Stimulated activated CD4-positive, alpha-beta T cell treated with anti-CD3 and anti-CD28 coated beads, TNF-alpha, amount 100 ng/mL, for 24 hours (primary cell): ENCODE measurements at places on chromosomes 12 and 14.

GRCh38 chr12:89411846-89412245, 59.5 kb upstream of the DUSP6 start:
- no peak for DNase-seq

- no peak for DNase-seq
These were observed 73.1 kb downstream of the ACADS start for GRCh38 chr12:120798696-120799095.

DNA sequence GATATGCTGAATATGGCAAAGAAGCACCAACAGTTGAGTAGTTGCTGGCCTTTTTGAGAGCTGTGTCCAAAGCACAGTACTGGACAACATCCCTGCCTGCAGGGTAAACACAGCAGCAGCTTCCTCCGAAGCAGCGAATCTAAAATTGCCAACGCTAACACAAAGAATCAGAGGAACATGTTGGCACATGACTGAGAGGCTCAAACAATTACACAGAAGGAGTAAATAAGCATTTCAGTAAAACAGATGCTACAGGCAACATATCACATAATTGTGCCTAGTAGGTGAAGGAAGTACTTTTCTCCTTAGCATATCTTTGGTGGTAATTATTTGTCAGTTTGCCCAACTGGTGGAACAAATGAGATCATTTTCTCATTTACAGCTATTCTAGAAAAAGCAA, 52.1 kb downstream of the KICS2 start:
- no peak for DNase-seq

- no peak for DNase-seq
These were observed 141.1 kb downstream of the PIWIL1 start for GRCh38 chr12:130478786-130479185.

- no peak for DNase-seq
These were observed 116.2 kb downstream of the BMP4 start for GRCh38 chr14:53840444-53840843.

DNA sequence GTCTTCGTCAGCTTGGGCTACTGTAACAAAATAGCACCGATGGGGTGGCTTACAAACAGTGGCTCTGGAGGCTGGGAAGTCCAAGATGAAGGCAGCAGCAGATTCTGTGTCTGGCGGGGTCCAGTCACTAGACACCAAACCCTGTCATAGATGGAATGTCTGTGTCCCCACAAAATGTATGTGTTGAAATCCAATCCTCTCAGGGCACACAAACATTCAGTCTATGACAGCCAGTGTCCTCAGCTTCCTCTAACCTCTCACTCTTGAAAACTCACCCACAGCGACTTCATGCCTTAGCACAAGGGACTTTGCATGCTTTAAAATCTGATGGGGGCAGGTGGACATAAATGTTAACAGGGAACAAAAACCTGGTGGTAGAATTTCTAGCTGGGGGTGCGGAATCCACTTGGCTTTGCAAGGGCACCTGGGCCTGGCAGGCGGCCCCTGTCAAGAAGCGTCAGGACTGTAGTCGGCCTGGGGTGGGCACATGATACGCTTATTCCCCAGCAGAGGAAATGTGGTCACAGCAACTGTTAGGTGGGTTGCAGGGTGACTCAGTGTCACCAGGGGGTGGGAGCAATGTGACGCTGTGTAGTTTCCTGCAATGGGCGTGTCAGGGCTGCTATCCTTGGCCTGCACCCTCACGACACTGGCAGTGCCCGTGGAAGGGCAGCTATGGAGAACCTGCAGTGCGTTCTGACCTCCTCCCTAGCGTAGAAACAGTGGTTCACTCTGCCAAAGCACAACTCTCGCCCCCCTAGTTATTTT, 17.7 kb downstream of the RIN3 start:
- no peak for DNase-seq

DNA sequence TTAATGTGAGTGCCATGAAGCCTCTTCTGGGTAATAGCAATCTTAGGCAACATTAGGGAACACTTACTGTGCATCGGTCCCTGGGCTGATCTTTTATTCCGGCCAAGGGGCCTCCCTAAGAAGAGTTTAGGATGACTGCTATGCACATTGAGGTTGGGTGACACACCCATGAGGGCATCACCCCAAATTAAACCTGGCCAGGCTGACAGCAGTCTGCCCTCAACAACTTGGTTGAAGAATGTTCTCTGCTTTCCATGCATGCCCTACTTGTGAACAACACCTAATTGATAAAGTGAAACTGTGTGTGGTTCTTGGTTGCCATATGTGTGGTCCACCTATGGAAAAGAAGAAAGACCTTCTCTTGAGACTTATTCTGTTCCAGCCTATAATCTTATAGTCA, 1098.0 kb downstream of the BCL11B start:
- no peak for DNase-seq

DNA sequence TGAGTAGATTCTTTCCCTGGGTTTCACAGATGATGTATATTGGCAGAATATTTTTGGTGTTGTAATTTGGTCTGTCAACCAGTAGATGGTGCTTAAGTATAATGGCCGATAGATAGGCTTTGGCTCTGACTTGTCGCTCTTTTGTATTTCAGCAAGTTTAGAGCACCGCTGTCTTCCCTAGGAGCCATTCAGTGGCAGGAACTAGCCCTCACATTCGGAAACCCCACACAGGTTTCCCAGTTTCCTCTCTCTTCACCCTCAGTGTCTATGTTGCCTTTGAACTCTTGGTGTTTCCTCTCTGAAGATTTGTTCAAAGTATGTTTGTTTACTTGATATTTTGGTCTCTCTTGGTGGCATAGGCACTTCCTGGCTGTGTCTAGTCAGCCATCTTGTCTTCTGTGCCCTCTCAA, 102.2 kb downstream of the GPHN start:
- DNase-seq, result no peak

- DNase-seq, result peak; percentile 52
These were observed 68.2 kb upstream of the ETV6 start for GRCh38 chr12:11581179-11581755.

GRCh38 chr14:63297372-63298063, 21.2 kb downstream of the GPHB5 start:
- DNase-seq, result no peak

DNA sequence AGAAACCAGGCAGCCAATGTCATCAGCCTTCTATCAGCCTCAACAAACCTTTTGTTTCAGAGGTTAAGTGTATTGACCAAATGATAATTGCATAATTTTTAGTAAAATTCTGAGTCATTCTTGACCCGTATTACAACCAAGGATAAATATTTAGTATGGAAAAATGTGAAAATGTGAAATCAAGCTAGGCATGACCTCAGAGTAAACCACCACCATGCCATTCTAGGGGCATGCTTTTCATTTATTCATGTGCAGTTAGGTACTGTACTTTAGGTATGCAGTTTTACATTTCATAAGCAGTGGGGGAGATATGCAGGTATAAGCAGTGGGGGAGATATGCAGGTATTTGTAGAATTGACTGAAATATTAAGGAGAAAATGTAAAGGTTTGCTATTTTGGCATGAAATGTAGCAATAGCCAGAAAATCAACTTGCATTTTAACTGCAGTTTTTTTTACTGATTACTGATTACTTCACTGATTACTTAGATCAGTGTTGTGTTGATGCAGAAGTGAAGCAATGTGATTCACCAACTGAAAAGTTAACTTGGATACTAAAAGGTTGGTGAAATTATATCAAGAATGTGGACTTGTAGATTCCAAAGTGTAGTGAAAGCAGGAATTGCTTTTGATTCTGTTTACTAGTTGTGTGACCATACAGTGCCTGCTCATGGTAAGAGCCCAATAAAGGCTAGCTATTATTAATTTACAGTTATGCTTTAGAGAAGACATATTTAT, 184.2 kb downstream of the ESR2 start:
- no peak for DNase-seq

- DNase-seq, result peak; percentile 5
These were observed 55.9 kb downstream of the DYNC1H1 start for GRCh38 chr14:102020058-102020971.

DNA sequence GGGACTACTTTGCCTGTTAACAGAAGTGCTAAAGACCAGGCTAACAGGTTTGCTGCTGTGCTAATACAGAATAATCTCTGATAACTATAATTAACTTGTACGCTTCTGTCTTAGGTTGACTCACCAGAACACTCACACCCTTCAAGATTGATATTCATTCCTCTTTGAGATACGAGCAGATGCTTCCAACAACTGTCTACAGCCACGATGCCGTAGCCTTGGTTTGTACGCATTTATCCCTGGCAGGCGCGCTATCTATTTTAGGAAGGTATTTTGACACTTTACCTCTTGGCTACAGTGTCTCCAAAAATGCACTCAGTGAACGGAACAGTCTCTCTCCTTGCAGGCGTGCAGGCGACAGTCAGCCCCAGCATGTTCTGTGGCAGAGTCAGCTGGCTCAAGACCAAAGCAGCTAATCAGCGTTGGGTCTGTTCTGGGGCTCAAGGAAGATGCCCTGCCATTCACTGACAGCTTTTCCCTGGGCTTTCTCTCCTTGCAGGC, 146.4 kb upstream of the PRICKLE1 start:
- no peak for DNase-seq

DNA sequence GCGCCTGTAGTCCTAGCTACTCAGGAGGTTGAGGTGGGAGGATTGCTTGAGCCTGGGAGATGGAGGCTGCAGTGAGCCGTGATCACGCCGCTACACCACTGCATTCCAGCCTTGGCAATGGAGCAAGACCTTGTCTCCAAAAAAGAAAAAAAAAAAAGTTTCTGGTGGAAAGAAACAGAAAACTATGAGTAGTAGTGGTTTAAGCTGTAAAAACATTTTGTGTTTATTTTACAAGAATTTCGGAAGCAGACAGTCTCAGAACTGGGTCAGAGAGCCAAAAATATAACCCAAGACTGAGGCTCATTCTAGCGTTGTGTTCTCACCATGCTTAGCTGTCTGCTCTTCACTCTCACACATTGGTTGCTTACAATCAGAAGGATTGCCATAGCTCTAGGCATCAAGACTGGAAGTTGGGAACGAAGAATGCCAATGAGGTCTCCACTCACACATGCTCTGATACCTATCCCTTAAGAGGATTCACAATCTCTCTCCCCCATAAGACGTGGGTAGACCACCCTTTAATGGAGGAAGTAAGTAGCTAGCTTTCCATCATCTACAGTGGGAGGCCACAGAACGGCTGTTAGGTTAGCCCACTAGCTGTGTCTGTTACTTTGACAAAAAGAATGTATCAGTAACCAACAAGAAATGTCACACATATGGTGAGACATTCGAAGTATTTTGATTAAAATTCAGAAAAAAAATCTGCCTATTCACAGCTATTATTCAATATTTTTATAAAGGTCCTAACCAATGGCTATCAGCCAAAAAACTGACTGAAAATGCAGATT, 117.6 kb upstream of the RASSF8 start:
- no peak for DNase-seq

DNA sequence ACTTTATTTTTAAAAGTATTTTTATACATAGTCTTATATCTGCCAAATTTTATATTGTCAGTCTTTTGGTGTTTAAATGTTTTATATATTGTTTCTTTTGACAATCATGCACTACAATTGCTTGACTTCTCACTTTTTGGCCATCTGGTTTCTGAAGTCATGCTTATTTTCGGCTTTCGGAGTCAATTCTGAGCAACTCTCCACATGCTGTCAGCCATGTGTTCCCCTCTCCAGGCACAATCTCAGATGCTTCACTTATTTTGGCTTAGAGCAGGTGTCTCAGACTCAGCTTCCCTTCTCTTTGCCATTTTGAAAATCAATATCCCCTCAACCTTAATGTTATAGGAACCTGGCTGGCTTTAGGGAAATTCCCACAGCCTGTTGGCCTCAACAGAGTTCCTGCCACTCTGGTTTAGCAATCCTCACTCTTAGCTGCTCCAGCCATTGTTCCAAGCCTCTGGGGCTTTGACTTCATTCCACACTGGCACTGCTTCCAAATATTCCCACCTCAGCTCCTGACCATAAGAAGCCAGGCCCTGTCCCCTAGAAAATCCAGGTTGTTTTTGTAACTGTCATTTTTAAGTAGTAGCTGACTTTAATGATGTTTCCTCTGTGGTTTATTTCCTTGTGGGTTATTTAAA, 125.5 kb upstream of the FAR2 start:
- no peak for DNase-seq

GRCh38 chr12:1213618-1214205, 222.7 kb downstream of the ERC1 start:
- no peak for DNase-seq

GRCh38 chr14:22478670-22479069, 110.4 kb downstream of the DAD1 start:
- DNase-seq, result no peak

- no peak for DNase-seq
These were observed 76.5 kb upstream of the DHRS4 start for GRCh38 chr14:23877111-23877510.

GRCh38 chr14:87055007-87055406, 938.0 kb downstream of the GALC start:
- DNase-seq, result no peak

GRCh38 chr14:23664207-23664885, 28.2 kb downstream of the DHRS2 start:
- no peak for DNase-seq

DNA sequence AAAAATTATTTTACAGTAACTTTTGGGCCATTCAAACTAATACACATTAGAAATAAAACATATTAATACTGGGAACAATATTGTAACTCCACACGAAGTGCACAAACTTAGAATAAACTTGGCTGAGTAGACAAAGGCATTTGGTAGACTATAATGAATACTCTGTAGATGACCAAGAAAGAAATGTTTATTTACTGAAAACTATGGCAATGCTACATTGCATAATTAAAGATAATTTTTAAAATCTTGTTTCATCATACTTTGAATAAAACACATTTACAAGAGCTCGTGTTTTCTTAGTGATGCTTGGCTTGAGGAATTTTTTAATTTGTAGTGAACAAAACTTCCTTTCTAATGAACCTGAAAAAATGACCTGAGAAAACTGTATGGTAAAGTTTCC, 21.3 kb downstream of the RERG start:
- no peak for DNase-seq

- DNase-seq, result peak; percentile 43
These were observed 1.3 kb downstream of the ZC3H10 start for GRCh38 chr12:56119361-56119796.

DNA sequence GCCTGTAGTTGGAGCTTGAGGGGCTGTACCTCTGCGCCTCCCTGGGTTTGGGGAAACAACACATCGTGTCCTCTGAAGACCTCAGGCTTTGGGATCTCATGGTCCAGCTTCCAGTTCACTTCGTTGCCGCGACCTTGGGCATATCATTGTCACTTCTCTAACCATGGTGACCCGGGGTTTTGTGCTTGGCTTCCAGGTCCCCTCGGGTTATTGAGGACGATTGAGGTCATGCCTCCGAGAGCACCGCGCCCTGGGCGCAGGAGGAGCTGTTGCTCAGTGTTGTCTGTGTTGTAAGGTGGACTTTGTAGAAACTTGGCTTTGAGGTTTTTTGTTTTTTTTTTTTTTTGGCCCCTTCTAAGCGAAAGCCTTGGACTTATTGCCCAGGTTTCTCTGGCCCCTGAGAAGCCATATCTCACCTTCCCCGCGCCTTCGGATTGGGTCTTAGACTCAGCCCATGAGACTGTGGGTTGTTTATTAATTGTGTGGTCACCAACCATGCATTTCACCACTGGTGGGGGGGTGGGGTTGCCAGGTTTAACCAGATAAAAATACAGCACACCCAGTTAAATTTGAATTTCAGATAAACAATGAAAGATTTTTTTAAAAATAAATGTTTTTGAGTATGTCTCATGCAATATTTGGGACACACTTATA, 2.6 kb downstream of the BCL7A start:
- DNase-seq, result no peak
